Nephron progenitor cell (in vitro differentiated cells): ENCODE measurements at places on chromosomes 5 and 9.

DNA sequence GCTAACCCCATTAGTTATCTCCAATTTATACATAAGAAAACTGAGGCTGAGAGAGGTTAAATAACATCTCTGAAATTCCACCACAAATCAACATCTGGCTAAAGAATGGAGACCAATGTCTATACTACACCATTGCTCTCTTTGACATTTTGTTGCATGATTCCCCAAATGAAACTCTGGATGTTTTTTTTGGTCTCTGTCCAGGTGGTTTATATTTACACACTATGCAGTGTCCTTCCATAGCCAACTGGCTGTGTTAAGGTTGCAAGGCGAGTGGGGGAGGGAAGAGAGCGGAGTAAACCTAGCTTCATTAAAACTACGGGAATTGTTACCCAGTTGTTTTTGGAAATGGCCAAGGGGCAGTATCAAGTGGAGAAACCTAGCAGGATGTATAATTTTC is 67.2 kb downstream of the KIF4B start:
- no peak for DNase-seq

GRCh38 chr9:13481274-13481673 is 201.8 kb upstream of the MPDZ start:
- DNase-seq: no peak

GRCh38 chr5:110477911-110478310 is 248.6 kb downstream of the TMEM232 start:
- DNase-seq: no peak

DNA sequence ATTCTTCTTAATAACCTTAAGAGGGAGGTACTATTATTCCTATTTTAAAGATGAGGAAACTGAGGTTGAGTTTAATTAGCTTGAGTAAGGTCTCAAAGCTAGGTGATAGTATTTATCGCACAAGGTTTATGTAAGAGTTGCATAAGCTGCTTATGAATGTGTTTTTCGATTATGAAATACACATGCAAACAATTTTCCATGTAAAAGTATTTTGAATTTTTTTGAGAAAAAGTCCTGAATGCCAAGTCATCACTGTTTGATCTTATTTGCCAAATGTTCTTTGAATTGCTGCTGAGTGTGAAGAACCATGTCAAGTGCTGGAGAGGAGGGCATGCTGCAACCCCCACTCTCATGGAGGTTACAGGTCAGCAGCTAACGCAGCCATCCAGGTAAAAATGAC is 174.4 kb downstream of the CARTPT start:
- DNase-seq: no peak

DNA sequence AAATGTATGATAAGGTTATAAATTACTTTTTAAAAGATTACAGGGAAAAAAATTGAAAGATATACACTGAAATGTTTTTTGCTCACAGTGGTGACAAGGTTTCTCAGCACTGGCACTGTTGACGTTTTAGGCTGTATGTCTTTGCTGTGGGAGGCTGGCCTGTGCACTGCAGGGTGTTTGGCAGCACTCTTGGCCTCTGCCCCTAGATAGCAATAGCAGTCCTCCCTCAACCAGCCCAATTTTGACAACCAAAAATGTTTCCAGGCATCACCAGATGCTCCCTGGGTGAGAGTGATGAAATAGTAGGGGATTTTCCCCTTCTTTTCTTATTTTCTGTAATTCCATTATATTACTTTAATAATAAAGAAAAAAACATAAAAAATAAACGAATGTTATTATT is 3.3 kb downstream of the CD274 start:
- DNase-seq: no peak

DNA sequence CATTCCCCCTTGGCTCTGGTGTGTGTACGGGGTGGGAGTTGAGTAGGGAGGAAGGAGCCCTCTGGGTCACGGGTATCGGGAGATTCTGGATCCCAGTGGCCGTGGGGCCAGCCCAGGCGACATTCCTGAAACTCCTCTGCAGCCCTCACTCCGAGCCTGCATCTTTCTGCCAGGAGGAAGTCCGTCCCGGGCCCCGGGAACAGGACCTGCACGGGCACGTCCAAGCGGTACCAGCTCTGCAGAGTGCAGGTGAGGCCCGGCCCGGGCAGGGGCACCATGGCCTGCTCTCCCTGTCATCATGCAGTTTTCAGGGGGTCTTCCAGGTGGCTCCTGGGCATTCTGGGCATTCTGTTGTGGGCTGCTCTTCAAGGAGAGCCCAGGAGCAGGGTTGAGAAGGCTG is 3.7 kb downstream of the ADAMTSL2 start:
- DNase-seq: no peak

DNA sequence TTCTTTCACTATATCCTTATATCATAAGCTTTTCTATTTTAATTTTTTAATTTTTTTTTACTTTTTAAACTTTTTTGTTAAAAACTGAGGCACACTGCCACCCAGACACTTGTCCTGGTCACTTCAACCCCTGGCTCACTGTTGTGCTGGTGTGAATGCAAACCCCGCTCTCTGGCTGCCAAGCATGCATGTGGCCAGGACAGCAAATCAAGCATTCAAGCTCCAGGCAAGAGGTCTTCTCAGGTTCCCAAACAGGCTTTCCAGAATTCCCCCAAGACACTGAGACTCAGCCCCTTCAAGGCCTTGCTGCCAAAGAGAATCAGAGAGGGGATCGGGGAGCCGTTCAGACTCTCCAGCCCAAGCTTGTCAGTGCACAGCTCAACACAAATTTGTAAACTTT is 139.9 kb downstream of the FANCC start:
- no peak for DNase-seq

DNA sequence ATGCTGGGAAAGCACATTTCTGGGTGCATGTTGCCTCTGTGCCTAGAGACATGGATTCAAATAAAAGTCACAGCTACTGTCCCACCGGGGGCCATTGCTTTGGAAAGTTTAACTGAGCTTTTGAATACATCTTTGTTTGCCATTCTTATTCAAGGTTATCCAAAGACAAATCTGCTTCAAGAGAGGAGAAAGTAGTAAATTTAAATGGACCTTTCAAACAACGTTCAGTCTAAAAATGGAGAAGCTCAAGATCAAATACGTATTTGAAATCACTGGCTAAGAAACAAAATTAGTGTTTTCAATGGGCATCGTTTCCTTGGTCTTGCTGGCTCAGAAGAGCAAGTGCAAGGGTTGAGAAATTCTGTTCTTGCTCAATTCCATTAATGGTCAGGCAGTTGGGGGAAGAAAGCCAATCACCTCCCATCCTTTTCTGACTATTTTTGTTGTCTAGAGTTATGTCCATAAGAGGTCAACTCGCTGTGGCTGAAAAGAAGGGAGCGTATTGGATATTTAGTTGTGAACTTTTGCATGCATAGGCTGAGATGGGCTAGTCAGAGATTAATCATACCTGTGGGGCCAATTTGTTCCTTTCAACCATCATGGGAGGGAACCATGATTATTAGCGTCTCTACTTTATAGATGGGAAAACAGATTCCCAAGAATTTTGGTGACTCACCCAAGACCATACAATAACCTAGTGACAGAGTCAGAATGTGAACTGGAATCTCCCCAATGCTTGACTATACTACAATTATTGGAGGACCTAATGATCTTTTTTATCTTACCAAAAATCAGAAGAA is 276.2 kb upstream of the TNC start:
- no peak for DNase-seq

GRCh38 chr9:115847216-115847615 is 306.4 kb upstream of the PAPPA start:
- no peak for DNase-seq

DNA sequence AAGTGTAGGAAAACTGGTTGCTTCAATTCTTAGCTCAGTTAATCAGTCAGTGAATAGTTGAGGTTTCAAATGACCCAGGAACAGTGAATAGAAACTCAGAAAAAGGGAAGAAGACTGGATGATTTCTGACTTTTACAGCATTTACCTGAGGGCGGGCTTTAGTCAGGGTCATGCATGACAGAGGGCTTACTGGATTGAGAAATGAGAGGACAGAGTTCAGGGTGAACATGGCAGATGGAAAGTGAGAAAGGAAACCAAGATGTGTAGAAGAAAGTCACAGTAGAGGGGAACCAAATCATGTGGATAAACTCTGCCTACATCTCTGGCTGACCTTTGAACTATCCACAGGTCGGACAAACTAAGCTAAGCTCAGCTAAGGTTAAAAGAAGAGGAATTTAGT is 596.0 kb downstream of the SEMA5A start:
- no peak for DNase-seq

GRCh38 chr5:33049842-33050241 is 338.7 kb downstream of the NPR3 start:
- no peak for DNase-seq

DNA sequence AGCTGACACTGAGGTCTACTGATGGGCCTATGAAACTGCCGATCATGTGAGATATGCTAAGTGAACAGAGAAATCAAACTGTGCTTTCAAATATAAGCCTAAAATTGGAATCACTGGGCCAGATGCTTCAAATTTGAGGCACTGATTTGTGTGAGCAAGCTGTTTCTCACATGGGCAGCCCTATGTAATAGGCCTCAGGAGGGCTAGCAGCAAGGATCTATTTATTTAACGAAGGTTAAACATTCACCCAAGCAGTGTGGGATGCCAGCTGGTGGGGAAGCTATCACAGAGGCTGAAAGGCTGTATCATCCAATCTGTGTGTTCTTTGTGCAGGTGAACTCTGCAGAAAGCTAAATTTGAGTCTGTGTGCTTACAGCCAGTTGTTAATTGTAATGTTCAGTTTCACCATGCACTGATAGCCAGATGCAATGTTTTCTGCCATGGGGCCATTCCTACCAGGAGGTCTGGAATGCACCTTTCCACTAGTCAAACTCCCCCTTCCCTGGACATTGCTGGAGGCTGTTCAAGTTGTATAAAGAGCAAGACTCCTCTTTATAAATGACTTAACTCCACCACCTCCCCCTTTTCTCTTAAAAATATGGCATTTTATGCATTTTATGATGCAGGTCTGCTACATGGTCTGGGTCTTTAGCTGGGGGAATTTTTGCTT is 228.9 kb downstream of the SH3GL2 start:
- DNase-seq: no peak

- DNase-seq: no peak
Observed at GRCh38 chr9:29648601-29649000, 2075.3 kb upstream of the C9orf72 start.
